ENCODE measurements at places on chromosomes 2 and 18. TPM values are rescaled to one million over a fixed set of nuclear protein-coding genes. Genes with fewer than 3 reads are reported as not detected.

DNA sequence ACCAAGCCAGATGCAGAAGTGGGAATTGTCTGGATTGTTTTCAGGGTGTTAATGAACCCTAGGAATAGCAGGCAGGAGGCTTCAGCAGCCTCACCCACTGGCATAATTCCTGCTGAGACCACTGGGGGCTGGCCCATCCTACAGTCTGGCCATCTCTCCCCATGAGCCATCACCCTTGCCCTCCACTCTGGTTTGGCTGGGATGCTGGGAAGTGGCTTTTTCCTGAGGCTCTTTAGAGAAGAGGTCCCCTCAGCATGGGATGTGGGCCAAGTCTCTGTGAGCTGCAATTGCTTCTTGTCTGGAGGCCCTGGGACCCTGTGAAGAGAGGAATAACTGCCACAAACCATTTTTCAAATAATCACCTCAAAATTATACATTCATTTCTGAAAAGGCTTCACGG is 4.0 kb downstream of the TCF7L1 start:
- peaks cover 13% of the 10 kb centered on the region for H3K4me1 ChIP-seq
- no peaks in the 10 kb centered on the region for H3K36me3 ChIP-seq
- H3K27me3 ChIP-seq: peaks cover 3% of the 10 kb centered on the region
- no peak overlapping the region for H3K4me3 ChIP-seq
- DNase-seq: peak; percentile 21
- no peak overlapping the region for H3K27ac ChIP-seq

SLC9A4 gene
- total RNA-seq: 0.07 TPM

- no peak overlapping the region for H3K4me3 ChIP-seq
- peak; percentile 47 for DNase-seq
- no peaks in the 10 kb centered on the region for H3K36me3 ChIP-seq
- H3K4me1 ChIP-seq: no peaks in the 10 kb centered on the region
These were observed 799.7 kb upstream of the ACVR2A start for GRCh38 chr2:147045113-147045512.

DNA sequence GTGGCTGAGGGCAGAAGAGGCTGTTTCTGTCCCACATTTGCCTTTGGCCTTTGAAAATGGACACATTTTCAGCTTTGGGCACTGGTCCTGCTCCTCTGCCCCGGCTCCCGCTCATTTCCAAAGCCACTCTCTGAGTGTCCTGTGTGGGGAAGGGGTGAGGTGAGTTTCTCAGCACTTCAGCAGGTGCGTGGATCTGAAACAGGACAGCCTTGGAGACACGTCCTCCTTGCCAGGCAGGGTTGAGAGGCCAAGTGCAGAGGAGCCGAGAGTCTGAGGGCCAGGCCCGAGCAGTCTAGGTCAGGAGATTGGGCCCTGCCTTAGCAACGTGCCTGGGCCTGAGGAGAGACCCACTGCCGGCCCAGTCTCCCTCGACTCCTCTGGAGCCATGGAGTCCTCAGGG is 21.9 kb upstream of the ALPI start:
- no peak overlapping the region for H3K4me3 ChIP-seq
- H3K36me3 ChIP-seq: no peaks in the 10 kb centered on the region
- H3K27ac ChIP-seq: no peak overlapping the region
- no peak for DNase-seq

DNA sequence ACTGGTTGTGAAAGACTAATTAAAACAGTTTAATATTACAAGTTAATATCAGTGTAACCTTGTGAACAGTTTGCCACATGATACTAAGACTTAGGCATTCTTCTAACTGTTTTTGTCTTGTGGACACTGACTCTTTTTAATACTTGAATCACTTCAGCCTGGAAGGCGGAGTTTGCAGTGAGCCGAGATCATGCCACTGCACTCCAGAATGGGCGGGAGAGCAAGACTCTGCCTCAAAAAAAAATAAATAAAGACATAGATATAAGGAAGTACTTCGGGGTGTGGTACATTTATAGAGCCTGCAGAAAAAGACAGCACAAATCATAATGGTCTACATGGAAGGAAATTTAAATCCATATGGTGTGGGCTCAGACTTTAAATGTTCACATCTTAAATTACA is 300.4 kb upstream of the NETO1 start:
- H3K27me3 ChIP-seq: no peaks in the 10 kb centered on the region
- DNase-seq: no peak
- H3K36me3 ChIP-seq: no peaks in the 10 kb centered on the region
- H3K4me3 ChIP-seq: no peak overlapping the region

KIF5C gene
- total RNA-seq: 0.21 TPM

GRCh38 chr2:216922175-216922780 is 62.4 kb upstream of the TNP1 start:
- no peak overlapping the region for H3K4me3 ChIP-seq
- no peak overlapping the region for H3K27ac ChIP-seq
- H3K36me3 ChIP-seq: no peaks in the 10 kb centered on the region
- peaks cover 6% of the 10 kb centered on the region for H3K4me1 ChIP-seq
- H3K27me3 ChIP-seq: no peaks in the 10 kb centered on the region

DNA sequence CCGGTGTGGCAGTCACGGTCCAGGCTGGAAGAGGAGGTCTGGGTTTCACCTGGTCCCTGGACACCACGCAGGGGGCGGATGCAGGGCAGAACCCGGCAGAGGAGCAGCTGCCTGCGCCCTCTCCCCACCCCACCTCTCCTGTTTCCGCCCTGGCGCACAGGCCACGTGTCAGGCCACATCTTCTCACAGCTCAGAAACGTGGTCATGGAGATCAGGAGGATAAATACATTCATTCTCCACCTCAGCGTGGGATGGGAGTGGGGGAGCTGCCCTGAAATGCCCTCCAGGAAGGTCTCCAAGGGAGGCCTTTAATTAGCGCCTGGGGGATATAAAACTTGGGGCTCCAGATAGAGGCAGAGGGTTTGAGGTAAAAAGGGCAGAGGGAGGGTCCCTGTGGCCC is 142.0 kb downstream of the KCTD1 start:
- no peaks in the 10 kb centered on the region for H3K4me1 ChIP-seq
- H3K27ac ChIP-seq: no peak overlapping the region
- H3K27me3 ChIP-seq: no peaks in the 10 kb centered on the region
- no peaks in the 10 kb centered on the region for H3K36me3 ChIP-seq

DNA sequence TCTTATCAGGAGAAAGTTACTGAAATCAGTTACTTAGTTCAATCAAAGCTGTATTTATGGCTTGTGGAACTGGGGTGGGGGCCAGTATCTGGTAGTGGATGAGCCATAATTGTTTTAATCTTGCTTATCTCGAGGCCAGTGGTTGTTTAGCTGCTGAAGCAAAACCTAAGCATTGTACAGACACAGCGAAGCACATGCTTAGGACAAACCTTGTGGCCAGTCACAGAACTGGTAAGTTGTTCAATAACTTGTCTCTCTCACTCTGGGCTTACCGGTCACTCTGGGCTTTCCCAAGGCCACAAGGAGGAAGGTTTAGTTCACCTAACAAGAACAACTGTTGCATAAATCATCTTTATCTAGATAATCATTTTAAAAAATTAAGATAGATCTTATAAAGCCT is 296.6 kb upstream of the NETO1 start:
- no peak for DNase-seq
- H3K27me3 ChIP-seq: no peaks in the 10 kb centered on the region
- H3K4me1 ChIP-seq: no peaks in the 10 kb centered on the region
- H3K36me3 ChIP-seq: no peaks in the 10 kb centered on the region
- H3K27ac ChIP-seq: no peak overlapping the region

CYP26B1 gene
- total RNA-seq: 1.1 TPM

GRCh38 chr2:223560749-223561435 is 41.3 kb downstream of the SCG2 start:
- peaks cover 8% of the 10 kb centered on the region for H3K4me1 ChIP-seq
- H3K4me3 ChIP-seq: no peak overlapping the region
- no peak for DNase-seq
- H3K27me3 ChIP-seq: peaks cover 8% of the 10 kb centered on the region
- H3K27ac ChIP-seq: no peak overlapping the region
- H3K36me3 ChIP-seq: no peaks in the 10 kb centered on the region

DPP10 gene
- total RNA-seq: not detected
